ENCODE measurements at places on chromosomes 12 and 14.

DNA sequence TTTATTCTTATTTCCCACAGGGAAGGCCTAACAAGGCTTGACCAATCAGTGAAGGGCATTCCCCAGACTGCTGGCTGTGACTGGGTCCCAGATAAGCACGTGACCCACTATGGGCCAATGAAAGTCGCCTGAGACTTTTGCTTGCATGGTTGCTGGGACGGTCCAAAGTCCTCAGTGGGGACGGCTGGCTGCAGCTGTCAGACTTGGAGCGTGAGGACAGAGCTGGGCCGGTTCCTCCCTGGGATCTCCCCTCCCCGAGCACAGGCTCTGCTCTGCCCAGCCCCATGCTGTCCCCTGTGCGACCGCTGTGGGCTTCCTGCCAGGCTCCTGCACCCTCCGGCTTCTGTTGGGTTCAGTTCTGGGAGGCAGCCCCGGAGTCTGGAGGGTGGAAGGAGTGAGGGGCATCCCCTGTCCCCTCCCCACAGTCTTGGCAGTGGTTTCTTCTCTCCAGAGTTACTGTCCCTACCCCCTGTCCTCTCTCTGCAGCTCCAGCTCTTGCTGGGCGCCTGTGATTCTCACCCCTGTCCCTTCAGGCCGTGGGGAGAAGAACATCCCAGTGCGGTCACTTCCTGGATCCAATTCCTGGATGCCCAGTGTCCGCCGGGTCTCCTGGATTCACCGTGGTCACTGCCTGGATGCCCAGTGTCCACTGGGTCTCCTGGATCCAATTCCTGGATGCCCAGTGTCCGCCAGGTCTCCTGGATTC, 50.1 kb downstream of the GALNT9 start:
- no peak for DNase-seq
- H3K4me3 ChIP-seq: no peak overlapping the region
- peaks cover 41% of the 10 kb centered on the region for H3K27me3 ChIP-seq
- H3K4me1 ChIP-seq: peaks cover 7% of the 10 kb centered on the region

GRCh38 chr12:38930990-38931389, 25.6 kb upstream of the CPNE8 start:
- H3K27ac ChIP-seq: no peak overlapping the region
- no peaks in the 10 kb centered on the region for H3K27me3 ChIP-seq
- no peaks in the 10 kb centered on the region for H3K36me3 ChIP-seq
- no peaks in the 10 kb centered on the region for H3K4me1 ChIP-seq

DNA sequence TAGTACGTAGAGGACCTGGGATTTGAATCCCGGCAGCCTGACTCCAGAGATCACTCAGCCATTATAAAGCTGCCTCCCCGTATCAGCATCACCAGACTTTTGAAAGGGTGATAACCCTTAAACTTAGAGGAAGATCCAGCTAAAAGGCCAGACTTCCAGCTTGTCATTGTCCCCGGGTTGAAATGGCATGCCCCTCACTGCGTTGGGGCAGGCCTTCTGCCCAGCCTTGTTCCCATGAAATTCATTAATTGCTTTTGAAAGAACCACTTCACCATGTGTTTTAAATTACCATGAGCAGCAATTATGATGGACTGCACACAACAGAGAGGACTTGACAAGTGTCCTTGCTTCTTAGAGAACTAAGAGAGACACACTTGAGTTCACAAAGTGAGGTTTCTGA, 269.6 kb upstream of the CRY1 start:
- H3K36me3 ChIP-seq: no peaks in the 10 kb centered on the region
- no peaks in the 10 kb centered on the region for H3K27me3 ChIP-seq
- no peak overlapping the region for H3K4me3 ChIP-seq
- H3K27ac ChIP-seq: peak overlapping the region; percentile 16

- peak overlapping the region; percentile 47 for H3K27ac ChIP-seq
- peaks cover 11% of the 10 kb centered on the region for H3K4me1 ChIP-seq
- no peaks in the 10 kb centered on the region for H3K36me3 ChIP-seq
These were observed 28.7 kb downstream of the CLIP1 start for GRCh38 chr12:122393817-122394216.

DNA sequence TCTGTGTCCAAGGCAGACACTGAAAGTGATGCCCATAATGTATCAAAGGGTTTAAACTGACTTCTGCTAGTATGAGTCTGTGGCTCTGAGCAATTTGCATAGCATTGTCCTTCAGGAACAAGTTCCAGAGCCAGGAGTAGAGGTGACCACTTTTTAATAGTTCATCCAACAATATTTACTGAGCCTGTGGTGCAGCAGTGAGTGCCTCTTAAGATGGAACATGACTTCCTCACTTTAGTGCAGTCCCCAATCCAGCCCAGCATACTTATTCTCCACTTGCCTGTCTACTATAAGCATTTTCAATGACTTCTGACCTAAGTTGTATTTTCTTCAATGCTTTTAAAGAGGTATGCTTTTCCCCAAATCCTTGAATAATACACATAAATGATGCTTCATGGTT, 611.3 kb downstream of the MED13L start:
- no peak overlapping the region for H3K4me3 ChIP-seq
- DNase-seq: no peak
- no peaks in the 10 kb centered on the region for H3K27me3 ChIP-seq
- H3K36me3 ChIP-seq: no peaks in the 10 kb centered on the region
- no peaks in the 10 kb centered on the region for H3K4me1 ChIP-seq

DNA sequence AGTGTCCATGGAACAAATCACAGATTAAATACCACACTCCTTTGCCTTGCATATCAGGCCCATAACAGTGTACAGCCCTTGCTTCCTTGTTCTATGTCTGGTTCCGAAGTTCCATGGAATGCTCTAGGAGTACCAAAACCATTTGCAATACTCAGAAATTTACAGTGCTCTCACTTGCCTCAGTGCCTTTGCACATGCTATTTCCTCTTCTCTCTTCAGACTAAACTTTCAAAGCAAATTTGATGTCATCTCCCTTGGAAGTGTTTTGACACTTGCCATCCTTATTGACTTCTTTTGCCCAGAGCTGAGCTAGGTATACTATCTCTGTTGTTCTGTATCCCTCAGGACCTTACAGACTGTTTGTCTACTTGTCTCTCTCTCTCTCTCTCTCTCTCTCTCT, 6.1 kb downstream of the ANO4 start:
- no peak for DNase-seq
- no peaks in the 10 kb centered on the region for H3K36me3 ChIP-seq
- H3K4me1 ChIP-seq: no peaks in the 10 kb centered on the region
- no peak overlapping the region for H3K27ac ChIP-seq
- H3K4me3 ChIP-seq: no peak overlapping the region

All from T-helper 17 cell (primary cell).